ENCODE measurements at places on chromosomes 1 and 21.

DNA sequence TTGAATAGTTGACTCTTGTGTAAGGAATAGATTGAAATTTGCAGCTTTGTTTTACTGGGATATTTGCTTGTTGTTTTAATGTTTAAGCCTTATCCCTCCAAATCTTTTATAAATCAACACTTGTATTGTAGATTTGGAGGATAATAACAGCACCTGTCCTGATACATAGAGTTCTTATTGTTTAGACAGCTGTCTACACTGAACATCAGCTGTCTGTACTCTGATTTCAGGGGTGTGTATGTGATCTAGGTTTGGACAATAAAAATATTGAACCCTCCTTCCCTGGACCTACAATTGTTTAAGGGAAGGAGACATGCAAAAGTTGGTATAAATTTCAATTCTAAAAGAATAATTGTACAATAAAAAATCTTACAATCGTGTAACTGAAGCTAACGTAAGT is 48.3 kb upstream of the DPH5 start:
- no peak for DNase-seq

DNA sequence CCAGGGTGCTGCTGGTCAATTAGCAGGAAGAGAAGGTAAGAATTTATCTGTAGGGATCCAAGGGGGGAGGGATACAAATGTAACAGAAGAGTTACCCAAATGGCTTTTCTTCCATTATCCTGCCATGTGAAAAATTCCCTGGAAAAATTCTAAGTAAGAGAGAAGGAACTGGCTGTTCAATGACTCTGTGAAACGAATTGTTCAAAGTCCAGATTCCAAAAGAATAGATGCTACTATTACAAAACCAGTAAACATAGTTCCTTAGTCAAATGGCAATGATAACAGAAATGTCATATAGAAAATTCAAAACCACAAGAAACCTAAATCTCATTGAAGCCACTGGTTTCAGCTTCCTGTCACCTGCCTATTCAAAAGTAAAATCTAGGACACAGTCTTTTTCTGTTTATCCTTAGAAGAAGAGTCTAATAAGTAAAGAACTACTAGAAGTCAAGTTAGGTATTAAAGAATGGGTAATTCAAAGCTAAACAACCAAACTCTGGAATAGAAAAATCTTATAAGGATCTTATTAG is 102.6 kb downstream of the ZNF644 start:
- DNase-seq, result no peak

DNA sequence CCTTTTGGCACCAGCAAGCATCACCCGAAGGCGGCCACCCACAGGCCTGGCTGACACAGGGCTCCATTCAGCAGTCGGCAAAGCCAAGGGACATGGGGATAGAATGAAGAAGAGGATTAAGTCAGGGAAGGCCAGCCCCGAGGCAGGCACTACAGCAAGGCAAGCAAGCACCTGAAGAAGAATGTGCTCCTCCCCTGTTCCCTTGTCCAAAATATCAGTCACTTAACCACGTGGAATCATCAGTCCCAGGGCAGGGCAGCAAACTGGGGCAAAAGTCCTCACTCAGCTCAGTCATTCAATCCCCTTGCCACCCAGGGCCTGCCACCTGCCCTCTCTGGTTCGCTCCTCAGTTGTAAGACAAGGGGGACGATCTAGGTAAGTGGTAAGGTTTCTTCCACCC is 9.3 kb downstream of the KANK4 start:
- no peak for DNase-seq

- no peak for DNase-seq
These were observed 253.1 kb upstream of the ADGRL4 start for GRCh38 chr1:79259390-79260336.

DNA sequence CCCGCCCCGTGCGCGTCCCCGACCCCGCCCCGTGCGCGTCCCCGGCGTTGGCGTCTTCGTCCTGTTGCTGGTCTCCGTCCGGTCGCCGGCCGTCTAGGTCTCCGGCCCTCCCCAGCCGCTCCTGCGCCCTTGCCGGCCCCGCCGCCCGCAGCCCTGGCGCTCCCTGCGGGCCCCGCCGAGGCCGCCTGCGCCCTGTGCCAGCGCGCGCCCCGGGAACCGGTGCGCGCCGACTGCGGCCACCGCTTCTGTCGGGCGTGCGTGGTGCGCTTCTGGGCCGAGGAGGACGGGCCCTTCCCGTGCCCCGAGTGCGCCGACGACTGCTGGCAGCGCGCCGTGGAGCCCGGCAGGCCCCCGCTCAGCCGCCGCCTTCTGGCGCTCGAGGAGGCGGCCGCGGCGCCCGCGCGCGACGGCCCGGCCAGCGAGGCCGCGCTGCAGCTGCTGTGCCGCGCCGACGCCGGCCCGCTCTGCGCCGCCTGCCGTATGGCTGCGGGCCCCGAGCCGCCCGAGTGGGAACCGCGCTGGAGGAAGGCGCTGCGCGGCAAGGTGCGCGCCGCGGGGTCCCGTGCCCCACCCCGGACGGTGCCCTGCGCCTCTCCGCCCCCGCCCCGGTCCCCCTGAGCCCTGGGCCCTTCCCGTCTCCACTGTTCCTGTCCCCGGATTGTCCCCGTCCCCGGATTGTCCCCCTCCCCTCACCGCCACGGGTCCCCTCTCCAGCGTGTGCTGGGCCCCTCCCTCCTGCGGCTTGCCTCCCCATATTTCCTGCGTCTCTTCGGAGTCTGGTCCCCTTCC is at the start of gene RNF187:
TSS of gene RNF187 (plus strand) at position 47 of the 789 bp plus-strand sequence.
- no peak for DNase-seq

GRCh38 chr1:100861379-100861778 is 33.3 kb downstream of the EXTL2 start:
- DNase-seq, result no peak

- DNase-seq, result no peak
These were observed 637.3 kb downstream of the USP25 start for GRCh38 chr21:16367079-16367478.

- DNase-seq, result no peak
These were observed 10.8 kb downstream of the PIGP start for GRCh38 chr21:37061926-37062592.

GRCh38 chr1:26529655-26530409 is at the start of gene RPS6KA1:
RPS6KA1 (plus strand) TSS chr1:26529761; CDS start chr1:26529921, 160 bp downstream.
- peak; percentile 52 for DNase-seq

DNA sequence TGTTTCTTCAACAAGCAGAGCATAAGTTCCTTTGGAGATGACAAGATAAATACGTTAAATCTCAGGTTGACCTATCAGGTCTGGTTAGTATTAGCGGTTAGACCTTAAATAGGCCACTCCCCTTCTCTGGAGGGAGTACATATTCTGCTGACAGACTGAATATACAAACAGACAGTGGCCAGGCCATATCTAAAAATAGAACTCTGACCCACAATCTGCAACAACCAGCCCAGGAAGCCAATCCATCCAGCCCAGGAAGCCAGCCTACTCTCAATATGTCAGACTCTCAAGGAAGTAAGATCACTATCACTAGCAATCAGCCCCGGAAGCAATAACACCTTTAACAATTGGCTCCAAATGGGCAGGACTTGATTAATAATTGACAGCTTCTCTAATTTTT is 6.7 kb downstream of the IL20 start:
- no peak for DNase-seq

DNA sequence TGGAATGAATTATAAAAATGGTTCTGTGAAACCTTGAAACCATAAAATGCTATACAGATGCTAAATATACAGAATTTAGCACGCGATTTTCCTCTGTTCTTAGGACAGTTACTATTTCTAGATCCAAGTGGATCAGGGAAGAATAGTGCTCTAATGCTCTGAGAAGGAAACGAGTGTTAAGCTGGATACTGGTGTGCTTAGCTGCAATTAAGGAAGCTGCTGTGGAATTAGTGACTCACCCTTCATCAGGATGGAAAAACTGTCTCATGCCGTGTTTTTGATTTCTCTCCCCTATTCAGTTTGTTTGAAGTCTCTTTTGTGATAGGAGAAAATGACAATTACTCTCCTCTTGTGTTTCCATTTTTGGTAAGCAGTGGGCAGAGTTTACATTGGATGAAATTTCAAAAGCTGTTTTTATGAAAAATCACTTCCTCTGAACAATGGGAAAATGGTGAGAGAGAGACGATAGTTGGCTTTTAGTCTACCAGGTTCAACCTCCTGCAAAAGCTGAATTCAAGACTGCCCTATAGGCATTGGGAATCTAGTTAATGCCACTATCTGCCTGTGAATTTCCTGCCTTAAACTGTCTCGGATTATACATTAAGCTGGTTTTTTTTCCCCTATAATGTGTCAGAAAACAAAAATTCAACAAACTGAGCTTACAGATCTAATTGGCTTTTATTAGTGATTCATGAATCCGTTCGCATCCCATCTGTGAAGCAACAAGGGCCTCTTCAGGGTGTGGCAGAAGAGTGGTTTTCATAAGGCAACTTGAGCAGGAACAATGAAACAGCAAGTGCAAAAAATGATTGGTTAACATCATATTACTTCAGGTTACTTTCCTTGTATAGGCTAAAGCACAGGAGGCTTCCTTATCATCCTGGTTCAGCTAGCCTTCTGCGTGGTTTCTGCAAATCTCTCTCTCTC is 179.8 kb downstream of the ST6GALNAC3 start:
- no peak for DNase-seq

DNA sequence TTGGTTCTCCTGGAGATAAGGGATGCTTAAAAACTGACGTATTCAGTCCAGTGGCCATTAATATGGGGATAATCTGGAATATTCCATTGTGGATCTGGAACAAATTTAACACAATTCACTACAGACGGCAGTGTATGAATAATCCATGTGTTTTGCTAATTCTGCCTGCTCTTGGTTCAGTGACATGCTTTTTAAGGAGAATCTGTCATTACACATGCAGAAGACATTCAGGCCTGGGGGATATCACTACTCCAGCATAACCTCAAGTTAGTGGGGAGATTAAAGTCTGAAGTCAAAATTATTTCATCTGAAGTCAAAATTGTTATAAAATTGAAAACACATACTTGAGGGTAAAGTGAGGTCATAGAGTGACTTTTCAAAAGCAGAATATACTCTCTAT is 789.3 kb downstream of the USP25 start:
- no peak for DNase-seq

GRCh38 chr1:25131794-25132193 is 100.5 kb downstream of the SYF2 start:
- DNase-seq, result no peak

GRCh38 chr1:115879977-115880376 is 39.1 kb upstream of the NHLH2 start:
- no peak for DNase-seq

DNA sequence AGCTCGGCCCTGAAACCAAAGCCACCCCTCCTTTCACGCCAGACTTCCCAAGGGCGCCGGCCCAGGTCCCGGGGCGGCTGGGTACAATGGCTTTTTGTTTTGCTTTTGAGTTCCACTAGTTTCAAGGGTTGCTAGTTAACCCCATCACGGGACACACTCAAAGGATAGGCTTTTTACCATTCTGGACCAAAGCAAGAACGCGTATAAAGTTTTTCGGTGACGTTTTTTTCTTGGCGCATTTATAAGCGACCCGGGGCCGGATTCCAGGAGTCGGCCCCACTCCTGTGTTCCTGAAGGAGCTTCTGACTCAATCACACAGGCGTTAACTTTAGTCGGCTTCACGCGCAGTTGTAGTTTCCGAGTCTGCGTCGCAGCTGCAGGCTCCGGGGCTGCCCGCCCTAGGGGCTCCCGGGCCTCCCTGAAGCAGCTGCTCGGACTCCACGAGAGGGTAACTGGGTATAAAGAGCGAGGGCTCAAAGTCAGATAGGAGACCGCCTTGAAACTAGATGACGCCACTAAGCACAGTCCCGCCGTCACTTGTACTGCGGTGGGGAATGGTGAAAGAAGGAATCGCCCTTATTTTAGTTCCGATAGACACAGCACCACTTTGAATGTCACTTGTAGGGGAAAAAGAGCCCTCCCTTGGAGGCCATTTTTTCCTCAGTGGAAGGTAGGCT is 707 bp upstream of the KLHL21 start:
- peak; percentile 69 for DNase-seq

DNA sequence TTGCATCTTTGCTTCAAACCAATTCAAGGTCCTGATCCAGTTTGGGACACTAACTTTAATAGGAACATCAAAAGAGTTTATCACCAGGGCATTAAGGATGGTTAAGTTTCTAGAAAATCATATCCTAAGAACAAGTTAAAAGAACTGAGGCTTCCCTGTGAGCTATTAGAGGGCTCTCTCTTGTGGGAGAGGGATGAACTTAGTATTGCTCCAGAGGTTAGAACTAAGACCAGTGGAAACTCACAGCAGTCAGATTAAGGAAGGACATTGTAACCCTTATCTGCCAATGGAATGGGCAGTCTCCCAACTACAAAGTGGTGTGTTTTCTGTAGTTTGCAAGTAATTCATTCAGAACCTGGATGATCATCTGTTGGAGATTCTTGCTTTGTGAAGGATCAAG is 36.8 kb downstream of the UBE2U start:
- DNase-seq, result no peak

- DNase-seq, result no peak
These were observed 6.4 kb downstream of the GSTM5 start for GRCh38 chr1:109718495-109718894.

GRCh38 chr21:35075546-35075945 is 26.4 kb upstream of the RUNX1 start:
- no peak for DNase-seq

DNA sequence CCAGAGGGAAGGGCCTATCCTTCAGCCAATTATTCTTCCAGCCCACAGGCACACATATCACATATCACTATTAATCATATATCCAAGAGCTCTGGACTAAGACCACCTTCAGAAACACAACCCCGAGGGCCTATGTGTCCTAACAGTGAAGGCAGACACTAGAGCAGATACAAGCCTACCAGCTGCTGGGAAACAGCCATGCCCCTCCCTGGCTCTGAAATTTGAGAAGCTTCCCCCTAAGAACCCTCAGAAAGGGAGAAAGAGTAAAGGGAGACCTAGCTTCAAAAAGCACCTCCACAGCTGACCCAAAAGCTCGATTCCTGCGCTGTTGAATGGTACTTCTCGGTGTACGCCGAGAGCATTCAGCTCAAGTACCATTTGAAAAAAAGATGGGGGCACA is 17.4 kb downstream of the CNN3 start:
- DNase-seq, result no peak

- no peak for DNase-seq
These were observed 38.6 kb upstream of the COL6A1 start for GRCh38 chr21:45942755-45943629.

DNA sequence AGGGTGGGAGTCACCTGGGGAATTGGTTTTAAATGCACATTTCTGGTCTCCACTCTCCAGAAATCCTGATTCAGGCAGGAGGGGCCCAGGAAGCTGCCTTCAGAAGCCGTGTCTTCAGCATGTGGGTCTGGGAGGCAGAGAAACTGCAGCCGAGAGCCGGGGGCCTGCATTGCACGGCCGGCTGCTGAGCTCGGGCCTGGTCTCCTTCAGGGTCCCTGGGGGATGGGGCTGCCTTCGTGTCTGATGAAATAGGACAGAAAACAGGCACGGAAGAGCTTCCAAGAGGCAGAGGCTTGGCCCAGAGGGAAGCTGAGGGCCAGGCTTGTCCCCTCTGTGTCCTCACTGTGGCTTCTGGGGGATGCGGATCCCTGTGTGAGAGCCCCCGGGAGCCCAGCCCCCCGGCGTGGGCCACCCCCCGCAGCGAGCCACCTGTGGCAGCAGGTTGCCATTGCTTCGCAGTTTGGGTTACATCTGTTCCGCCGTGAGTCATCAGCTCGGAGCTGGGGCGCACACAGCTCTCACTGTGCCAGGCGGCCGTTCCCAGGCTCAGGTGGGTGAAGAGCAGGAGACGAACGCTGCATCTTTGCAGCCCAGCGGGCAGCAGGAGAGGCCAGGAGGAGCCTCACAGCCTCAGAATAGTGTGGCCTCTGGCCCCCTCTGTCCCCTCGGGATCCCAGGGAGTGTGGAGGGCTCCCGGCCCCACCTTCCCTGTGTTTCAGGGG is 72.4 kb downstream of the AJAP1 start:
- no peak for DNase-seq
